ENCODE measurements at places on chromosomes 2 and 18.

GRCh38 chr2:233152541-233152940 lies 92.4 kb downstream of the INPP5D start:
- no peak overlapping the region for H3K27ac ChIP-seq
- H3K27me3 ChIP-seq = no peaks in the 10 kb centered on the region
- DNase-seq = no peak
- H3K4me1 ChIP-seq = no peaks in the 10 kb centered on the region

- no peak overlapping the region for H3K27ac ChIP-seq
- H3K36me3 ChIP-seq = no peaks in the 10 kb centered on the region
- peaks cover 29% of the 10 kb centered on the region for H3K27me3 ChIP-seq
- H3K4me3 ChIP-seq = no peak overlapping the region
- DNase-seq = no peak
Observed at GRCh38 chr2:44932079-44932478, 9.4 kb upstream of the SIX3 start.

- peak; percentile 38 for DNase-seq
- peaks cover 32% of the 10 kb centered on the region for H3K4me1 ChIP-seq
- no peaks in the 10 kb centered on the region for H3K36me3 ChIP-seq
- no peaks in the 10 kb centered on the region for H3K27me3 ChIP-seq
Observed at GRCh38 chr2:112181571-112182290, 43.5 kb downstream of the FBLN7 start.

- H3K4me1 ChIP-seq = no peaks in the 10 kb centered on the region
- no peak overlapping the region for H3K4me3 ChIP-seq
- H3K27me3 ChIP-seq = no peaks in the 10 kb centered on the region
Observed at GRCh38 chr2:120977582-120978358, 242.1 kb downstream of the GLI2 start.

DNA sequence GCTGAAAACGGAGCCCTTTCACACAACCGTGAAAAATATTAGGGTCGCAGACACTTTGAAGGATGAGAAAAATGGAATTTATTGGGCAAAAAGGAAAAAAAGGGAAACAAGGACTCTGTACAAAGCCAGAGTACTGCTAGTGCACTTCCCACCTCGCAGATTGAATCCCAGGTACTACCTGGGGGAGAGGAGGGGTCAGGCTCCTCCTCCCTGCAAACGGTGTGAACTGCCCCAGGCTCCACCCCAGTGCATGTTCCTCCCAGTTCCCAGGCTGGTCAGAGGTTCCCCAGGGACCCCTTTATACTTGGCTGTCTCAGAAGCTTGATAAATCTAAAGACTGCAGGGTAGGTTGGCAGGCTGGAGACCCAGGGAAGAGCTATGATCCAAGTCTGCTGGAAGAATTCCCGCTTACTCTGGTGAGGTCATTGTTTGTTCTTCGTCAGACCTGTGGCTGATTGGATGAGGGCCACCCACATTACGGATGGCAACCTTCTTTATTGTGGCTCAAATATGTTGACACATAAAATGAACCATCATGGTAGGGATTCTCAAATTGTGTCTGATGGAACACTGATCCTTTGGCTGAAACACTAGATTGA lies 290.4 kb upstream of the POU3F3 start:
- no peak for DNase-seq
- no peaks in the 10 kb centered on the region for H3K36me3 ChIP-seq
- H3K27me3 ChIP-seq = no peaks in the 10 kb centered on the region
- no peak overlapping the region for H3K4me3 ChIP-seq

All from CD8-positive, alpha-beta memory T cell (primary cell).